Activated T-helper 1 cell treated with Interleukin-2 at 50 U/mL for 16 hours (primary cell): ENCODE measurements at places on chromosomes 13 and 19.
A peak's percentile ranks its signal among the peaks of the same experiment; 100 is the strongest.

GRCh38 chr13:33571618-33572017 lies 246.3 kb upstream of the RFC3 start:
- DNase-seq = no peak

GRCh38 chr13:111476197-111476596 lies 155.8 kb downstream of the TEX29 start:
- no peak for DNase-seq

DNA sequence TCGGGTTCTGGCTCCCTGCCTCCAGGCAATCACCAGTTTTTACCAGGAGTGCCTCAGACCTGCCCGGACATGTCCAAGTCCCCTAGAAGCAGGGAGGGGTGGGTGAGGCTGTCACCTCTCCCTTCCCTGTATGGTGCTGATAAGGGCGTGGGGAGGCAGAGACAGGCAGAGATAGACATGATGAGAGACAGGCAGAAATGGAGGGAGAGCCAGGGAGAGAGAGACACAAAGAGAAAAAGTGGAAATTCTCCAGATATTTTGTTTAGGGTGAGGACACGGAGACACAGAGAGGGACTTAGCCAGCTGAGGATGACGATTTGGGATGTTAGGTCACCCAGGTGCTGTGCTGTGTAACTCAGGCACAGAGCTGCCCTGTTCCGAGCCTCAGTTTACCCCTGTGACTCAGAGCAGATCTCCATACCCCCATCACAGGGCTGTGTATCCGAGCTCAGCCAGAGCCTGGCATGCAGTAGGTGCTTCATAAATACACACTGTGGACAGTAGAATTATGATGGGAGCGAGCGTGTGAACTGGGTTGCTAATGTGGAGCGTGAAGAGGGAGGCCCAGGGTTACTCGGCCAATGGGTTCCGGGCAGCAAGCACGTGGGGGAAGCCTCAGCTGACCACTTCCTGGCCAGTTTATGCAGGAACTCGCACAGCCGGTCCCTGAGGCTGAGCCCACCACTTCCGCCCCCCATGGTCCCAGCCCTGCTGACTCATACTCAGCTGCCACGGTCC lies 11.9 kb upstream of the GDF15 start:
- DNase-seq = peak; percentile 8

GRCh38 chr19:19341026-19341425 lies 20.4 kb downstream of the MAU2 start:
- no peak for DNase-seq

GRCh38 chr13:44399074-44399473 lies 25.4 kb downstream of the SERP2 start:
- DNase-seq = no peak

DNA sequence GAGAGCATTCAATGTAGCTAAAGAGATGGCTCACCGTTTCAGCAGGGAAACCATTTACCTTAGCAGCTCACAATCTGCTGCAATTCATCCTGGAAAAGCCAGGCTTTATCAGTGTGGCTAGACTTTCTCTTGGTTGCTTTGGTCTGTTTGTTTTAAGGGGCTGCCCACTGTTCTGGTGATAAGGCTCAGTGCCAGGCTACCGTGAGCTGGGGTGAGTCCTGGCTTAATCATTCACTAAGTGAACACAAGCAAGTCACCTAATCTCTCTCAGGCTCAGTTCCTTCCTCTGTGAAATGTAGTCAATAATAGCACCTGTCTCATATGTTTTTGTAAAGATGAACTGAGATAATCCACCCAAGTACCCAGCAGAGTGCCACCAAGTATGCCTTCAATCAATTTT lies 229.0 kb downstream of the TEX29 start:
- no peak for DNase-seq

- DNase-seq = peak; percentile 62
Measured at GRCh38 chr19:4369888-4370260, 26.5 kb downstream of the MPND start.

DNA sequence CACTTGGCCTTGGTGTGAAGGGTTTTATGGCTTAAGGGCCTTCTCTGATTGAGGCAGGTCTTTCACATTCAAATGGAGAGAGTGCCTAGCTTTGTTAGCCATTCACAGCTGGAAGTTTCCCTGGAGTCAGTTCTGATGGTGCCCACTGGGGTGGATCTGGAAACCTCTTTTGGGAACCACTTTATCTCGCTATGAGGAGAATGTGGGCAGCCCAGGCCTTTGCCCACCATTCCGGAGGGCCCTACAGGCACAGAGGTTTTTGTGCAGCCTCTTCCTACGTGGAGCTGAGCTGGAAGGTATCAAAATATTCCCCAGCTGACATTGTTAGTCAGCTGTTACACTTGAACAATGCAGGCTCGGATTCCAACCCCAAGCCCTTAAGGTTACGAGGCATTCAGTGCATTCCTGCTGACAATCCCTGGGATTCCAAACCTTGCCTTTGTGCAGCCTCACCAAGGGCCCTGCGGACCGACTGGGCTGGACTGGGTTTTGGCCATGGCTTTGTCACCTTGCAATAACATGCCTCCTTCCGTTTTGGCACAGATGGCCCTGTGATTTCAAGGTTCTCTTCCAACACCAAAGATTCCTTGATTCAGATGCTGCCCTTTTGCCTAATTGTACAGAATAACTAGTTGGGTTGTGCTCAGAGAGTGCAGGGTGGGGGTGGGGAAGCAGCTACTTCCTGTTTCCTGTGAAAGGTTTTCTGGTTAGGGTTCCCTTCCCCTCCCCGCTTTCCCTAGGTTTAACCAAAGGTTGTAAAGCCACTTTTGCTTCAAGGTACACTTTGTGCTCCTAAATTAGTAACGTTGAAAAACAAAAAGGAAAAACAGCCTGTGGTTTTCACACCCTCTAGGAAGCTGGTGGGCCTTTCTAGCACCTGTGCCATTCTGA lies 27.0 kb downstream of the SAE1 start:
- peak; percentile 20 for DNase-seq

GRCh38 chr13:92175330-92175729 lies 776.9 kb downstream of the GPC5 start:
- no peak for DNase-seq

- no peak for DNase-seq
Measured at GRCh38 chr13:30830638-30830965, 75.5 kb upstream of the MEDAG start.

GRCh38 chr19:40376286-40376862 lies 13.6 kb downstream of the HIPK4 start:
- no peak for DNase-seq

GRCh38 chr13:105087945-105088344 lies 1447.5 kb downstream of the EFNB2 start:
- no peak for DNase-seq

DNA sequence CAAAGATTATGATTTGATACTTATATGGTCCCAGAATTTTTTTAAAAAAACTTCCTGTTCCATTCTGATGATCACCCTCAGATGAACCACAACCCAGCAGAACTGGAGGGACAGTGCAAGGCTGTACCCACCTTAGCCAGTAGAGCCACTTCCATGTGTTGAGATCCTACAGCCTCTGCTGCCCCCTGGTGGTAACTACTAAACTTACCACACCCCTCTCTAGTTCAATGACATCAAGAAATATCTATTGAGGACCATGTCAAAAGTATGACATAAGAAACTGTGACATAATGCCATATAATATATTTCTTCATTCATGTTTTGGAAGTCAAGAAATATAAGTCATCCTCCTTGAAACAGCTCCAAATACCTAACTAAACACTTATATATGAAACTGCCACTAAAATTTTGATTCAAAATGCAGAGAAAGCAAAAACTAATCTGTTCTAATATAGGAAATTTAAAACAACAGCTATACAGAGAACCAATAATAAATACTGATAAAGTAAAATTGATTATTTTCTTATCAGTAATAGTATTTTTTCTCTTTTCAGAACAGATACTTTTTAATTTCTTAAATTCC lies 412.6 kb downstream of the KCTD12 start:
- DNase-seq = peak; percentile 38

GRCh38 chr13:51007216-51007615 lies 97.6 kb downstream of the RNASEH2B start:
- DNase-seq = no peak

GRCh38 chr13:95723438-95723837 lies 46.5 kb downstream of the DNAJC3 start:
- DNase-seq = no peak

DNA sequence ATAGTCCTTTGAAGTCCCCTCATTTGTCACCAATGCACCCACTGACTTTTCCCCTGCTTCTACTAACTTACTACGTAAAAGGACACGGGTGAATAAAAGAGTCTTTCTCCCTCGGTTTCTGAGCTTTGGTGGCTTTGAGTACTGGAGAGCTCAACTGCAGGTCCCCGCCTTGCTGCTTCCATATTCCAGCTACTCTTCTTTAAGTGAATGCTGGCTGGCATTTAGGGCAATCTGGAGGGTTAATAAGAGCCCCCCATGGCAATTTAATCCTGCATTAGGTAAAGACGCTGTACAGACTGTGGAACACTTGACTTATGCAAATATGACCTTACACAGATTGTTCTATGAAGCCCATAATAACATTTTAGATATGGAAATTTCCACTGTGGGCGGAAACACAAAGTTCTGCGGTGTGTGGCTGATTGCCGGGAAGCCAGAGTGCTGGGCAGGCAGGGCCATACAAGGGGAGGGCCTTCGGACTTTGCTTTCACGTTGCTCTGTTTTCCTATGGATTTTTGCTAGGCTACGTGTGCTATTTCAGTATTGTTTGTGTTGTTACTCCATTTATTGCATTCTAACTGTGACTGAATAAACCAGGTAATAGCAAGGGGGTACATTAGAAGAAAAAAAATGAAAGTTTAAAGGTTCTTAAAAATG lies 97.5 kb downstream of the SLC10A2 start:
- DNase-seq = no peak

DNA sequence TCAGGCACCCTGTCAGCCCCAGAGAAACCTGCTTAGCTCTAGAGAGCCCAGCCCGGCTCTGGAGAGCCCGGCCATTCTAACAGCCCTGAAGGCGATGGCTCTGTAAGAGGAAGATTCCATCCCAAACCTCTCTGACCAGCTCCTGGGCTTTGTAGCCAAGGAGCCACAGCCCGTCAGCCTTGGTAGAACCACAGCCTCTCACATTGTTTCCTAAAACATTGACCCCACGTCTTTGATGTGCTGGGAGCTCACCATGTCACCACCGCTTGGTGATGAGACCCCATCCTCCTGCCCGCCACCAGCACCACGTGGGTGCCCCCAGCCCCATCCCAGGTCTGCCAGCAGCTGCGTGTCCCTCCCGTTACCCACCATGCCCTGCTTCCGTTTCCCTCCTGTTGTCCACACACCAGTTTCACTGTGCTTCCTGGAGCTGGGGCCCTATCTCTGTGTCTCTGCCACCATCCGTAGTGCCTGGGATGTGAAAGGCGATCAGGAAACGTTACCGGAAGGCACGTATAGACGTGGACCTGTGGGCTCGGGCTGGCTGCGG lies 94.2 kb upstream of the MCF2L start:
- no peak for DNase-seq

GRCh38 chr13:50126993-50127725 lies 111.9 kb downstream of the KCNRG start:
- no peak for DNase-seq

GRCh38 chr19:55694241-55694655 lies 19.2 kb downstream of the EPN1 start:
- DNase-seq = no peak

DNA sequence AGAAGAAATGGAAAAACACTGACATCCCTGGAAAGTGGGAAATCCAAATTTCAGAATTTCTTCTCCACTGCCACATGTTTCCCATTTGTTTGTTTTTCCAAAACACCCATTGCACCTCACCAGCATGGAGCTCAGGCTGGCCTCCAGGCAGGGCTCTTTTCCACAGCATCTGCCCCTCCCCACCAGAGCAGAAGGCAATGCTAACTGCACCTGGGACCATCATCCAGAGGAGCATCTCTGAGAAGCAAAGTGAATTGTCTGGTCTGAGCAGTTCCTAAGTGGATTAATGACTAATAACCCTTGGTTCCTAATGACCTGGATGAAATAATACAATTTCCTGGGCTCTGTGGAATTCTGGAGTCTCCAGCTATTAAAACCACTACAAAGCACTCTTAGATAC lies 8.8 kb upstream of the CYSLTR2 start:
- no peak for DNase-seq

DNA sequence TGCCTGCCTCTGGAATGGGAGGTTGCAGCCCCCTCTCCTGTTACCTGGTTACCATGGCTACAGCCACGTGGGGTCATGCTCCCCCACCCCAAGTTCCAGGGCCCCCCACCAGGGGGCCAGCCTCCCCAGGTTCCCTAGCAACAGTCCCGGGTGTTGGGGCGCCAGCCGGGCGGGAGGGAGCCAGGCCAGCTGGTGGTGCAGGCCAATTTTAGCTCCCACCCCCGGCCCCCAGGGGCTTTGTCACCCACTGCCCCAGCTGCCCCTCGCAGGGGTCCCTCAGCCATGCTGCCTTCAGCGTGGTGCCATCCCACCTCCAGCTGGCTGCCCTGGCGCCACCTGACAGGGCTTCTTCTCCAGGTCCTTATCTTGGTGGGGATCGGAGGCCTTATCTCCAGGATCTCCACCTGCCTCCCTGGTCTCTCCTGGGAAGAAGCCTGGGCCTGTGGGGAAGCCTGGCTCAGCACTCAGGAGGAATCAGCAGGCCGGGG lies 3.0 kb downstream of the MARK4 start:
- no peak for DNase-seq

DNA sequence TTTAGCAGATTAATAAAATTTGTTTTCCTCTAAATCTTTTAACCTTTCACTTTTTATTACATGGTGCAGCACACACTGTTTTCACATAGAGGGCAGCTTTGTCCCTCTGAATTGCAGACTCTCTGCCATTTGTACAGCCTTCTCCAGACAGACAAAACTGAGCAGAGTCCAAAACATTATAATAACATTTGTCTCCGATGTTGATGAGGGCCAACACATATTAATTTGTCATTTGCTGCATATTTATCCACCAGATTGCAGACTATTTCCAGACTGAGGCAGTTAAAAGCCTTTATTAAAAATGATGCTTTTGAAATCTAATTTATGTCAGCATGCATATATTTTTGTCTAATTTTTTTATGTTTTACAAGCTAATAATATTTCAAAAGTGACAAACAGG lies 1251.9 kb upstream of the SLC10A2 start:
- no peak for DNase-seq

- no peak for DNase-seq
Measured at GRCh38 chr13:24168979-24169378, 8.5 kb downstream of the SPATA13 start.

DNA sequence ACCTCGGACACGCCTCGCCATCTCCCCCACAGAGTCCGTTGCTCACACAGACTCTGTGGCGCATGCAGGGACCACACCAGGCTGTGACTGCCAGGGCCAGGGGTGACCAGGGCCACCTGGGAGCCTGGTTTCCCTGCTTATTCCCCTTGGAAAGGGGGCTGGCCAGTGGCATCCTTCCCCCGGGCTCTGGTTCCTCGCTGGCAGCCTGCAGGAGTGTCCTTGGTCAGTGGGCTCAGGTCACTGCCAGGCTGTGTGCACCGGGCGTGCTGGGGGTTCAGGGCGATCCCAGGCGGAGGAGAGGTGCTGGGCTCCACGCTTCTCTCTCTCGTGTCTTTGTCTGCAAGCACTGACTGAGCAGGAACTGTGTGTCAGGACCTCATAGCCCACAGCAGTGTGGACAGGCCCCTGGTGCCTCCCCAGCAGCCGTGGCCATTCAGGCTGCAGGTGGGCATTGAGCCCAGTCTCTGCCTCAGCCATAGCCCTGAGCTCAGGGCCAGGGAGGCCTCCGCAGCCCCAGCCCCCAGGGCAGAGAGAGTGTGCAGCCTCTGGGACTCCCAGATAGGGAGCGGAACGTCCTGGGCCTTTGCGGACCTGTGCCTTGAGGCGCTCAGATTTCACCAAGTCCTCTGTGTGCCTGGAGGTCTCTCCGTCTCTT lies 6.5 kb downstream of the PIAS4 start:
- DNase-seq = no peak
